ENCODE measurements at places on chromosomes 3 and 15. TPM values are rescaled to one million over a fixed set of nuclear protein-coding genes. Genes with fewer than 3 reads are reported as not detected.

Gene SV2B
- polyA plus RNA-seq, result 0.01 TPM

Gene CYP11A1
- polyA plus RNA-seq, result not detected

Gene CDHR4
- not detected for polyA plus RNA-seq

Gene CISH
- 3.1 TPM for polyA plus RNA-seq

Gene KLHL40
- not detected for polyA plus RNA-seq

Gene RTF1
- 39.2 TPM for polyA plus RNA-seq

Gene RNF13
- 121 TPM for polyA plus RNA-seq

Gene FOXL2NB
- polyA plus RNA-seq, result not detected

Gene RNF123
- 19.7 TPM for polyA plus RNA-seq

Gene ZNF774
- polyA plus RNA-seq, result 0.04 TPM
